ENCODE measurements at places on chromosomes 12 and 14.

DNA sequence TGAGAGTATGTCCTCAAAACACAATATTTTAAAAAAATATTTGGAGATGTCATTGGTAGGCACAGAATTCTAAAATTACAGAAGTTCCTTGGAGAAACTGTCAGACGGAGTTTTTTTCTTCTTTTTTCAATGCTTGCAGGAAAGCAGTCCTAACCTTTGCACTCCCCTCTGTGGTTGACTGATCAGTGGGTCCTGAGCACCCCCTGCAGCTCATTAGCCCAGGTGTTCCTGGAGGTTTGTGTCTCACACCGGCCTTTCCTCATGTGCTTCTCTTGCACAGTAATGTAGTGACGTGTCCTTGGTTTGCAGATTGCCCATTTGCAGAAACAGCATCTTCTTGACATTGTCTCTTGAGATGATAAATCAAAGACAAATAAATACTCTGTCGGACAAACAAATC lies 513.0 kb downstream of the TMEM121 start:
- DNase-seq = peak; percentile 39

DNA sequence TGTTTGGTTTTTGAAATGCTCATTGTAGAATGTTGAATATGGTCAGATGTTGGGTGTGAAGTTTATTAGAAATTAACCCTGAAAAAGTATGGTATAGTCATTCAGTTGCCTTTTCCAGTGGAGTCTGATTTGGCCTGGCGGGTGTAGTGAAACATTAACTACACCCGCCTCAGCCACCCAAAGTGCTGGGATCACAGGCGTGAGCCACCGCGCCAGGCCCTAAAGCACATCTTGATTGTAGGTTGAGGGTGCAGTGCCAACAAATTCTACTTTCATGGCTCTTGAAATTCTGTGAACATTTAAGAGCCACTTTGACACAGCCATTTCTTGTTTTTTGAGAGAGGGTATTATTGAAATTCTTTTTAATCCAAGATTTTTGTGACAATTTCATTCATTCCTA lies 624.9 kb downstream of the DIO2 start:
- no peak for DNase-seq

DNA sequence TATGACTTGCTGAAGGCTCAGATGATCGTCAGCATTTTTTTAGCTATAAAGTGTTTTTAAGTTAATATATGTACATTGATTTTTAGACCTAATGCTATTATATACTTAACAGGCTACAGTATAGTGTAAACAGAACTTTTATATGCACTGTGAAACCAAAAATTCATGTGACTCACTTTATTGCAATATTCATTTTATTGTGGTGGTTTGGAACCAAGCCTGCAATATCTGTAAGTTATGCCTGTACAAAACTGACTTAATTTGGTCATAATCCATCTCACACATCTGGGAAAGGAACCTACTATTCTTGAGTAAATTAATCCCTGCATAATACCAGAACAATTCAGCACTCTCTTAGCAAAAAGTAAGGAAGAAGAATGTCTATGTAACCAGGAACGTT lies 390.7 kb downstream of the SYT1 start:
- no peak for DNase-seq

GRCh38 chr12:15662983-15663659 lies 126.1 kb downstream of the EPS8 start:
- DNase-seq = no peak

DNA sequence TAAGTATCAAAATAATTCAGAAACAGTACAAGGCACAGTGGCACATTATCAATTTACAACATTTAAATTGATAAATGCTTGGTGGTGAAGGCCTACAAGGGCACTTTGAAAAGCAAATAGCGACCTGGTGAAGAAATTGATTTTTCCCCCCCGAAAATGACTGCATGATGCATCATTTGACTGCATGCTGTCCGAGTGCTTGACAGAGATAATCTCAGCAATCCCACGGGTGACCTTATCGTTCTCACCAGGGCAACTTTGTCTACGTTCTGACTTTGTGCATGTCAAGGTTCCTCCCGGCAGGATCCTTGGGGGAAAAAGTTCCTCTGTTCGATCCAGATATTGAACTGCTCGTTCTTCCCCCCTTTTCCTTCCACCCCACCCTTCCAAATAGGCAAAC lies 384.8 kb downstream of the EGLN3 start:
- DNase-seq = no peak

DNA sequence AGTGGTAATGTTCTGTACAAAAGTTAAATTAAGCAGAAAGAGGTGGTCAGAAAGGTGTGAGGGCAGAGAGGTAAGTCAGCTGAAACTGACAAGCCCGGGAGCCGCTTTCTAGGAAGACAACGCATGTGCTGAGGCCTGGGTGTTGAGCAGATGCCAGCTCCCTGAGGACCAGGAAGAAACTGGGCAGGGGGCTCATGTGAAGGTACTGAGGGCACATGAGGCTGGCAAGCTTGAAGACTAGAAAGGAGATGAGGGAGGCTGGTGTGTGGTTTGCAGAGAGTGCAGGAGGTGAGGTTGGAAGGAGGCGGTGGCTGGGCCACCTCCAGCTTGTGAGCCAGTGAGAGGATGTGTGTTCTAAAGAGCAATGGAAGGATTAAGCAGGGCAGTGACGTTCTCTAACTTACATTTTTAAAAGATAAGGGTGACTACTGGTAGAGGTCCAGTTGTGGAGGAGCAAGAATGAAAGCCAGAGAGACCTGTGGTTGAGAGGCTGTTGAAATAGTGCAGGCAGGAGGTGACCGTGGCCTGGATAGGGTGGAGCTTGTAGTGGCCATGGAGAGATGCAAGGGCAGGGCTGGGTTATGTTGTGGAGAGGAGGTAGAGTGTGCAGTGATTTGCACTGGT lies 29.1 kb downstream of the ZNF664 start:
- no peak for DNase-seq

- DNase-seq = no peak
These were observed 440.1 kb upstream of the FAR2 start for GRCh38 chr12:28708918-28709371.
